Activated T-cell treated with anti-CD3 and anti-CD28 coated beads, Interleukin-2, amount 50 U/mL, for 72 hours (primary cell): ENCODE measurements at places on chromosomes 4 and X.

- DNase-seq: no peak
Observed at GRCh38 chr4:185033950-185034349, 15.7 kb downstream of the HELT start.

- no peak for DNase-seq
Observed at GRCh38 chr4:60315586-60315985, 884.5 kb upstream of the ADGRL3 start.

GRCh38 chr4:99104153-99104552, 15.6 kb upstream of the ADH5 start:
- DNase-seq: no peak

DNA sequence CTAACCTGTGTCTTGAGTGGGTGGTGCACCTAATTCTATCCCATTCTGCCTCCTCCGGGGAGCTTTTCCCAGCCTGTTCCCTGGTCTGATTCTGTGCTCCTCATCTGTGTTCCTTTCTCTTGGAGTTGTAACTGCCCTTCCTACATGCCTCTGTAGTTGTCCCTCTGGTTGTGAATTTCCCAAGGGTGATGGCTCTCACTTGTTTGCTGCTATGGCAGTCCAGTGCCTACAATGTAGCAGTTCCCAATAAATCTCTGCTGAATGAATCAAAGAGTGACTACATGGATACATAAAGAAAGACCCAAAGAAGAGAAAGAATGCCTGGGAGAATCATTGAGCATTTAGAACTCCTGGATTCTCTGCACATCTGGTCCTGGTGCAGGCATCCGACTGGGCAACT, 141.6 kb downstream of the HS3ST1 start:
- DNase-seq: no peak

GRCh38 chr4:121900132-121900983, 30.1 kb upstream of the BBS7 start:
- DNase-seq: peak; percentile 52

- DNase-seq: no peak
Observed at GRCh38 chr4:116070283-116070682, 956.9 kb upstream of the NDST4 start.

- no peak for DNase-seq
Observed at GRCh38 chr4:182528819-182529218, 285.6 kb downstream of the TENM3 start.

DNA sequence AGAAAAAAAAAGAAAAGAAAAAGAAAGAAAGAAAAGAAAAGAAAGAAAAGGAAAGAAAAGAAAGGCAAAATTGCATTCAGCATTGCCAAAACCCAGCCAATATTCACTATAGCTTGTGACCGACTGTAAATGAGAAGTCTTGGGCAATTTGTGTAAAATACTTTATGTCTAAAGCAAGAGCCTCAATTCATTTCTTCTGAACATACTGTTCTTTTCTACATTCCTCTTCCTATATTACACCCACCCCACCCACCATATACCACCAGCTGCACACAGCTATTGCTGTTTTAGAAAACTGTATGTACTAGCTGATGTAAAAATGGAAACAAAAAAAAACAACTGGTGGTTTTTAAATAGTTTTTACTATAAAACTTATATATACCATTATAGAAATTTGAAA, 156.9 kb upstream of the TTC29 start:
- DNase-seq: no peak

DNA sequence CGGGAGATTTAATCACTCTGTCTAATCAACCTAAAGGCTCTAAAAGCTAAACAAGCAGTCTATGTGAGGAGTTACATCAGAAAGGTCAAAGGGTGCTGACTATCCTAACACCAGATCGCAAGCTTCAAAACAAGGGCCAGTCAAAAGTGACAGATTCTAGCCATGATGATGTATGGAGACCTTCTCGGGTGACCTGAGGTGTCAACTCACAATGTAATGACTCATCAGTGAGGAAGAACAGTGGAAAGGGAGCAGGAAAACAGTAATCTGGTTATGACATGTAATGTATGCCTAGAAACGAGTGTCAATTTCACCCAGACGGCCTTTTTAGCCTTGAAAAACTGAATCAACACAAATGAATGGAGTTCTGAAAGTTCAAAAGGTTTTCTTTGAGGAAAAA, 375.3 kb downstream of the IDS start:
- DNase-seq: no peak

GRCh38 chr4:59094505-59094904, 1984.3 kb upstream of the IGFBP7 start:
- DNase-seq: no peak

- DNase-seq: no peak
Observed at GRCh38 chrX:68930542-68931317, 101.9 kb downstream of the EFNB1 start.
